Hindlimb muscle (tissue), 1 donor: ENCODE measurements at places on chromosomes 5 and 9.

DNA sequence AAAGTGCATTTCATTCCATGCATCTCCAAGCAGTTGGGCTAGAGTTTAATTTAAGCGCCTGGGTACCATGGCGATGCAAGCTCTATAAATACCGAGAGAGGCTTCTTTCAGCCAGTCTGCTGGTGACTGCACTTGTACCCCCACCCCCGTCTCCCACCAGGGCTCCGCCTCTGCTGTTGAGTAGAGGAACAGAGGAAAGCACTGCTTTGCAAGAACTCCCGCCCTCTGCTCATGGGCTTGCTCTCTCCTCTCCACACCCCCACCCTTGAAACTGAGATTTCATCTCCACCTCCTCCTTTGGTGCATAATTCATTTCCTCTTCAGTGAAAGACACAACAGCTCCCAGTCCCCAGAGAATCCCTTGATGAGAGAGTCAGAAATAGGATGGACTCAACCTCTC, 5.1 kb upstream of the WWC1 start:
- DNase-seq: no peak

- DNase-seq: no peak
Measured at GRCh38 chr9:133490201-133490681, 11.3 kb upstream of the SLC2A6 start.

DNA sequence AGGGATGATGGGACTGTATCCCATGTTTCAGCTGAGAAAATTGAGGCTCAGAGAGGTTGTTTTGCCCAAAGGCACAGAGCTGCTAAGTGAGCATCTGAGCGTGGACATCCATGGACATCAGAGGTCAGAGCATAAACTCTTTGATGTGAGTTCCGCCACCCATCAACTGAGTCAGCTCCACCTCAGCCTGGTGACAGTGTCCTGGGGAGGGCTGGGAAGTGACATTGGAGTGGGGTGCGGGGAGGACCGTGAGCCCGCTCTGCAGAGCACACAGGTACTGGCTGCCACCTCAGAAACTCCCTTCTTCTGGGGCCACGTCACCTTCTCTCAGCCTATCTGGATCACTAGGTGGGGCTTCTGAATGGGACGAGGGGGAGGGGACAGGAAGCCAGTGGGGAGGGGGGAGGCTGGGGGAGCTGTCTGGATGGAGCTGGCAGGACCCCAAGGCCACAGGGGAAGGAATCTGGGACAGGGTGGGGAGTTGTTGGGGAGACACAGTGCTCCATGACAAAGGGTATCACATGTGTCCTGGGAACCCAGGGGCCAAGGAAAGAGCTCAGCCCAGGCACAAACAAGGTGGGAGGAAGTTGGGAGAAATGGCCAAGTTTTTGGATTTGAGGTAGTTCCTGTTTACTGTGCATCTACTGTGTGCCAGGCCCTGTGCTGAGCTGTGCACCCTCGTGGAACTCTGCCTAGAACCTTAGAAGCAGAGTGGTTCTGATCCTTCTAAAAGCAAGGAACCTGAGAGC, 2.5 kb downstream of the LAMC3 start:
- DNase-seq: no peak

- DNase-seq: no peak
Measured at GRCh38 chr9:14733133-14733532, 10.6 kb upstream of the CER1 start.

DNA sequence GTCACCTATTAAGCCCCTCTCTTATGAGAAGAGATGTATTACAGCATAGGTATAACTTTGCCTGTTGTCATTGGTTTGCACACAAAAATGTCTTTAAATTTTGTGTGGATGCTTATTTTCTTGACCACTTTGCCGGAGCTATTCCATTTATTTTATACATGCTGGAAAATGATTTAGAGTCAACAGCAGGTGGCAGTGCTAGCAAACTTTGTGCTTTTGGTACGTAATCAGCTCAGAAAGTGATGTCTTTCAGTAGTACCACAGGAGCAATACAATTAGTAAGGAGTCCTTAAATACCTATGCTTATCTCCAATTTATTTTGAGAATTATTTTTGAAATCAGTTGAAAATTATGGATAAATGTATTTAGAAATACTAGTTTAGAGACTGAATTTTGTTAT, 19.8 kb upstream of the NUDT12 start:
- DNase-seq: no peak

DNA sequence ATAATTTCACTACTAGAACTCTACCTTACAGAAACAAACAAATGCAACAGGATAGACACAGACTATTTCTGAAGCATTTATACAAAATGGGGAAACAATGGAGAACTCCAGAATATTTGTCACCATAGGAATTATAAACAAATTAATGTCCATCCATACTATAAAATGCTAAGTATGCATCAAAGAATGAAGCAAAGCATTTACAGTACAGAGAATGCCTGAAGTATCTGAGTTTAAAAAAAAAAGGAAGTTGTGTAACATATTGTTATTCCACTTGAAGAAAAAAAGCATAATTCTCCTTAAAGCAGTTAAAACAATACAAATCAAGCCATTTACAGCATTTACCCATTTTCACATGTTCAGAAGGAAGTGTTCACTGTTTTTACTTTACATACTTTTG, 53.0 kb downstream of the DROSHA start:
- DNase-seq: no peak

DNA sequence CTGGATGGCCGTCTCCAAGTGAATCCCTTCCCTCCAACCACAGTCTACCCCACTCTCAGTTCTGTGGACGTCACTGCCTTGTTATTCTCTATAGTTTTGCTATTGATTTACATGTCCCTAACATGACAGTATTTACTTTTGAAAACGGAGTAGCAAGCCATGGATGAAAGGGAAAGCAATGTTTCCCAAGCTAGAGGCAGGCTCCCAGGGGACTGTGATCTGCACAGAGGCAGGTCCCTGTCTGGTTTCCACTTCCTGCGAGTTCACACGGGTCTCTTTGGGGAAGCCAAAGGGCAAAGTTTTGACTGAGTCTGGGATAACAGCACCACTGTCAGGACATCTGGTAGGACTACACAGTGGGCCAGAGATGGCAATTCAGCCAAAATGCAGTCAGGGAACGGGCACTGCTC, 12.7 kb downstream of the C9orf153 start:
- DNase-seq: no peak

DNA sequence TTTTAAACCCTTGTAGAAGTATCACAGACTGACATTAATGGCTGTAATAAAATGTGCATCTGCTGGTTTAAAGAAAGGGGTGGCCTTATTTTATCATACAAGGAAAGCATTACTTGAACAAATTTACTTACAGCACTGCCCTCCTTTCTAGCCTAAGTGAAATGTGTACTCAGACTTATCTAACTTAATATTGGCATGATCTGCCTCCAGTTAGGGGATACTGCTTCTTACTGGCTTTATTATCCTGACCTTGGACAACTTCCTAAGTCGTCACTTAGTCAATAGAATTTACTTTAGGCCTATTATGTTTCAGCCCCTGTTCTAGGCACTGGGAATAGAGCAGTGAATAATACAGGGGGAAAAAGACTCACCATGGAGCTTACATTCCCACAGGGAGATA, 79.4 kb downstream of the TEK start:
- no peak for DNase-seq

DNA sequence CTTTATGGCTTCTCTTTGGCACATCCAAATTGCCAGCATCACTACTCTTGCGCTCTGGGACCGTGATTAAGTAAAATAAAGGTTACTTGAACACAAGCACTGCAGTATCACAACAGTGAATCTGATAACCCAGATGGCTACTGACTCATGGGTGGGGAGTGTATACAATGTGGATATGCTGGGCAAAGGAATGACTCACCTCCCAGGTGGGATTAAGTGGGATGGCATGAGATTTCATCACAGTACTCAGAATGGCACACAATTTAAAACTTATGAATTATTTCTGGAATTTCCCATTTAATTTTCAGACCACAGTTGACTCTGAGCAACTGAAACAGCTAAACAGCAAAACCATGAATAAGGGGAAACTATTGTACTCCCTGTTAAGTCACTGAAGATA, 4.3 kb downstream of the GFM2 start:
- DNase-seq: no peak

- no peak for DNase-seq
Measured at GRCh38 chr5:55062039-55062779, 38.2 kb downstream of the GZMK start.

DNA sequence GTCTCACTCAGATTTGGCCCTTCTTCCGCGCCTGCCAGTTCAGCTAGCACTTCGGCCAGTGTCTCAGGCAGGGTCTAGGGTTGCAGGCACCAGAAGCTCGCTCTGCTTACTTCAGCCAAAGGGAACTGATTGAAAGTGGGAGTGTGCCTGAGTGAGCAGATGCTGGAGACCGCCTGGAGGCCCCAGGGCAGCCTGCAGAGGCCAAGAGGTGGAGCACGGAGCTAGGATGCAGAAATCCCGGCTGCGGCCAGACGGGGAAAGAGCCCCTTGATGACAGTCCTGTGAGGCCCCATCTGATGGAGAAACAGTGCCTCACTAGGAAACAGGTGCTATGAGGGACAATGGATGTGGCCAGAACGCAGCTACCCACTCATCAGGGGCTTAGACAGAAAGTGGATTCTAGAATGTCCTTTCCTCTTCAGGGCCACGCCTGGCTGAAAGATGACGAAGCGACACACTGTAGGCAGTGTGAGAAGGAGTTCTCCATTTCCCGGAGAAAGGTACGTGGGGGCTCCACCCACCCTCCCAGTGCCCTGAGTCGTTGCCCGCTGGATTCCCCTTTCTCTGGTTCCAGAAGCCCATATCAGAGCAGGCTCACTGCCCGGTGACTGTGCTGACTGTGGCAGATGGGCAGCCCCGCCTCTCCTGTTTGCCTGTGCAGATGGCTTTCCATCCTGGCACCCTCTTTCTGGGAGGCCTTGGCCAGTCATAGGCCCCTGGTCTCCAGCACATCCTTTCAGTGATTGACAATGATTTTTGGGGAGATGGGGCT, 16.1 kb downstream of the HNRNPH1 start:
- no peak for DNase-seq

DNA sequence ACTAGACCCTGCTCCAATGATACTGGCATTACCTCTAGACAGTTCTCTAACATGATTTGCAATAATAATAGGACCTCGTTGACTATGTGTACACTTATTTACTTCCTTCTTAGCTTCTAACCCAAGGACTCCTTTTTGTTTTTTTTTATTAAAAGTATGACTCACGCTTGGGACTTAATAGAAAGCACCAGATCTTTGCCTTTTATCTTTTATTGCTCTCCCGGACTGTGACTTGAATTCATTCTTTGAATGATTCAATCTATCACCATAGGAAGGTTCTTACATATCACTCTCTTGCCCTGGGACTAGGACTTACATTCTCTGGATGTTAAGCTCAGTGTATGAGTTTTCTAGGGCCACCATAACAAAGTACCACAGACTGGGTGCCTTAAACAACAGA, 9.0 kb downstream of the C9 start:
- no peak for DNase-seq

DNA sequence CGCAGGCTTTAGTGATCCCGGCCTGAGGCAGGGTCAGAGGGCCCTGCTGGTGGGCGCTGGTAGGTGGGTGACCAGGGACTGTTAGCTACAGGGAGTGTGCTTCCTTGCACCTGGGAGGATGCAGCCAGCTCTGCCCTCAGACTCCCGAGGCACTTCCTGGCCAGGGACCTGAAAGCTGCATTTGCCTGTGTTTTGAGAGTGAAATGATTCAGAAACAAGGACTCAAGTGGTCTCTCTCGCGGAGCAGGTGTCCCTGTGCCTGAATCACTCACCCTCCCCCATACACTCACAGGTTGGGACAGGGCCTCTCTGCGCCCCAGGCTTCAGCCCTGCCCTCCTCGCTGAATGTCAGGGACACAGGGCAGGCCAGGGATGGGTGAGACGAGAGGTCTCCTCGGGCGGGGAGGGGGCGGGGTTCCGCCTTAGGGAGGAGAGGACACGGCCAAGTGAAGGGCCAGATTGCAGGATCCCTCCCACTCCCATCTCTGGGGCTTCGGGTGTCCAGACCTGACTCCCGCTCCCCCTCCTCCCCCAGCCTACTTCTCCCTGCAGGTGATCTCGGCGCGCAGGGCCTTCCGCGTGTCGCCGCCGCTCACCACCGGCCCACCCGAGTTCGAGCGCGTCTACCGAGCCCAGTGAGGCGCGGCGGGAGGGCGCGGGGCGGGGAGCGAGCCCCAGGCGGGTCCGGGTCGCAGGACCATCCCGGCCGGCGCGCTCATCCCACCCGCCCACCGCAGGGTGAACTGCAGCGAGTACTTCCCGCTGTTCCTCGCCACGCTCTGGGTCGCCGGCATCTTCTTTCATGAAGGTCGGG, 1.5 kb downstream of the LTC4S start:
- no peak for DNase-seq

DNA sequence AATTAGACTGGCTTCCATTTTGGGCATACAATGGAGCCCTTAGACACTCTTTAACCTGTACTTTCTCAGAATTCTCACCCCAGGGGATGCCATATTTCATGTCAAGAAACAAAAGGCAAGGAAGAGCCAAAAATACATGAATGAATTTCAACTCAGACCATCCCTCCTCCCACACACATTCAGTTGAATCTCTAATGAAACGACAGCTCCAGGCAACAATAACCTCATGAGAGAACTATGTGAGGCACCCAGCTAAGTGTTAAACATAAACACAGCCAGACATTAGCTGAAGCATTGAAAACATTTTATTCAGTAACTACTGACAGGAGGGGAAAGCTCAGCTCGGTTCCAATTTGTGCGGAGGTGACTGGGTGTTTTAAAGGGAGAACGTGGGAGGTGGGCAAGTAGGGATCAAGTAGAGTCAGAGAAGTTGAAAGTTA, 1359.1 kb upstream of the CDH9 start:
- no peak for DNase-seq

DNA sequence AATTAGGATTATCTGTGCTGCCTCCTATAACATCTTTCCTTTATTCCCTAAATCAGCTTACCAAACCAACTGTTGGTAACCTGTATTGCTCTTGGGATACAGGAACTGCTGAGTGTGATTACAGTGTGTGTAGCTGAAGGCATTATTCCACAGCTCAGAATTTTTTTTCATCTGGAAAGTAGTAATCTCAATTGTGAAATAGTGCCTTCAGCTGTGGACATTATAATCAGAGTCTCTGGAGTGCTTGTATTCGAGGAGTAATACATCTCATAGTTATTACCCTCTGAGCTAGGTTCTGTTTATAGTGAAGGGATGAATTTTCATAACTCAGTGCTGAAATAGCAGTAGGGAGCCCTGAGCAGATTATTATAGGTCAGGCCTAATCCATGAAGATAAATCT, 199.5 kb downstream of the MAST4 start:
- no peak for DNase-seq
